ENCODE measurements at places on chromosomes 16 and 17. TPM values are rescaled to one million over a fixed set of nuclear protein-coding genes. Genes with fewer than 3 reads are reported as not detected.
A peak's percentile ranks its signal among the peaks of the same experiment; 100 is the strongest.

TLK2 gene
- total RNA-seq: 56.1 TPM

CYB5D1 gene
- total RNA-seq: 8.4 TPM

TBC1D3B gene
- total RNA-seq: 0.54 TPM

HBA2 gene
- total RNA-seq: not detected

ATP2A3 gene
- 32.6 TPM for total RNA-seq

TBC1D3H gene
- total RNA-seq: not detected

PIRT gene
- total RNA-seq: not detected

WNT9B gene
- total RNA-seq: 0.62 TPM

DNA sequence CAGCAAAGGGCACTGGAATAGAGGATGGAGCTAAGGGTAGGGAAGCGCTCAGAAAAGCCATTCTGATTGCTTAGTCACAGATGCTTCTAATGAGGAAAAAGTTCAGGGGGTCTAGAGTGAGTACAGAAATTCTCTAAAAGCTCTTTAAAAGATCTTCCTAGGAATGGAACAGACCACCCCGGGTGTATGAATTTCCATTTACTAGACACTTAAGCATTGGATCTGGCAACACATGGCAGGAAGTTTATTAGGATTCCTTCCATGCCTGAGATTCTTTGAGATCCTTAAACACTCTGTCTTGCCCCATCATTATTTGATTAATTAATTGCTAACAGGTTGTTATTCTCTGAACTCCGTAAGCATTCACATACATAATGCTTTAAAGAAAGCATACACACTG, 8.5 kb downstream of the KRTAP9-7 start:
- H3K27me3 ChIP-seq: no peaks in the 10 kb centered on the region
- peak; percentile 21 for DNase-seq

GRCh38 chr16:67666559-67667452, at the start of the genes C16orf86 and ENKD1:
C16orf86 (plus strand) TSS chr16:67666814; CDS start chr16:67666971, 157 bp downstream.
ENKD1 (minus strand) TSS chr16:67666750; CDS start chr16:67666442, 308 bp downstream.
- H3K36me3 ChIP-seq: no peaks in the 10 kb centered on the region
- H3K4me3 ChIP-seq: peak within 1 kb of the TSS; percentile 90
- H3K27me3 ChIP-seq: peaks cover 10% of the 10 kb centered on the region
- no peak within 1 kb of the TSS for H3K27ac ChIP-seq
- peak; percentile 93 for DNase-seq

- no peak overlapping the region for H3K27ac ChIP-seq
- H3K4me3 ChIP-seq: no peak overlapping the region
- H3K36me3 ChIP-seq: no peaks in the 10 kb centered on the region
- H3K27me3 ChIP-seq: no peaks in the 10 kb centered on the region
Observed at GRCh38 chr16:84502581-84502980, 1.9 kb downstream of the MEAK7 start.

GRCh38 chr17:69320210-69320907, 6.6 kb downstream of the ABCA5 start:
- peak overlapping the region; percentile 51 for H3K27ac ChIP-seq
- peak overlapping the region; percentile 8 for H3K4me3 ChIP-seq
- H3K4me1 ChIP-seq: peaks cover 39% of the 10 kb centered on the region
- no peak for DNase-seq
- H3K36me3 ChIP-seq: no peaks in the 10 kb centered on the region

GRCh38 chr17:7018331-7018964, 4.4 kb upstream of the BCL6B start:
- H3K36me3 ChIP-seq: no peaks in the 10 kb centered on the region
- no peak overlapping the region for H3K27ac ChIP-seq
- no peak overlapping the region for H3K4me3 ChIP-seq
- no peak for DNase-seq
- H3K4me1 ChIP-seq: peaks cover 44% of the 10 kb centered on the region

GRCh38 chr16:69276148-69277115, 34.7 kb upstream of the VPS4A start:
- DNase-seq: no peak
- H3K36me3 ChIP-seq: no peaks in the 10 kb centered on the region

GRCh38 chr17:65514082-65514481, 47.4 kb downstream of the AXIN2 start:
- no peak overlapping the region for H3K4me3 ChIP-seq
- H3K27ac ChIP-seq: no peak overlapping the region
- DNase-seq: no peak

DNA sequence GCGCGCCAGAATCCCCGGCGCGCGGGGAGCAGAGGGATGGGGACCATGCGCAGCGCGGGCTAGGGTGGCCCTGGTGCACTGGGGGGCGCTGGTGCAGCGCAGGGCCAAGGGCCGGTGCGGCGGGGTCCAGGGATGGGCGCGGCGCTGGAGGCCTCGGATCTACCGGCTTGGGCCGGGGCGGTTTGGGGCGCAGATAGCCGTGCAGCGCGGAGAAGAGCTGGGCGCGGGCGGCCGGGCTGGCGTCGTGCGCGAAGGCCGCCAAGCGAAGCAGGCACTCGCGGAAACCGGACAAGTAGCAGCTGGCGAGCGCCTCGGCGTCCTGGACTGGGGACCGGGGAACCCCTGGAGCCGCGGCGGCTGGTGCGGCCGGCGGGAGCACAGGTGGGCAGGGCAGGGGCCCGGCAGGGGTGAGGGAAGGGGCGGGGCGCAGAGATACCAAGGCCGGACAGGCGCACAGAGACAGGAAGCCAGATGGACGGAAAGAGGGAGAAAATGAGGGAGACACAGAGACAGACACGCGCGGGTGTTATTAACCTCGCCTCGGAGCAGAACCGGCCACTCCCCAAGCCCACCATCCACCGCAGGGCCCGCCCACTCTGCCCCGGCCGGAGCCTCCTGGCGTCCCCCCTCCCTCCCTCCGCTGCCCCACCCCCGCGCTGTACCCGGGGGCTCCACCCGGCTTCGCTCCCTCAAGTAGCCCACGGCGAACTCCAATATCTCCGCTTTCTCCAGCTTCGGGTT, 2.1 kb downstream of the HES7 start:
- H3K4me1 ChIP-seq: peaks cover 28% of the 10 kb centered on the region
- DNase-seq: peak; percentile 91
- H3K36me3 ChIP-seq: no peaks in the 10 kb centered on the region
- H3K4me3 ChIP-seq: peak overlapping the region; percentile 66
- no peak overlapping the region for H3K27ac ChIP-seq
- H3K27me3 ChIP-seq: peaks cover 68% of the 10 kb centered on the region

- no peak for DNase-seq
- H3K36me3 ChIP-seq: no peaks in the 10 kb centered on the region
- peaks cover 25% of the 10 kb centered on the region for H3K4me1 ChIP-seq
- no peak overlapping the region for H3K4me3 ChIP-seq
- H3K27ac ChIP-seq: peak overlapping the region; percentile 91
Observed at GRCh38 chr17:66548158-66548557, 245.7 kb downstream of the PRKCA start.

- no peak overlapping the region for H3K4me3 ChIP-seq
- H3K27me3 ChIP-seq: no peaks in the 10 kb centered on the region
- DNase-seq: peak; percentile 92
- H3K36me3 ChIP-seq: no peaks in the 10 kb centered on the region
- no peak overlapping the region for H3K27ac ChIP-seq
Observed at GRCh38 chr17:42405963-42406495, 17.0 kb downstream of the CAVIN1 start.

GRCh38 chr16:79134300-79134699, 466.2 kb downstream of the MAF start:
- DNase-seq: no peak
- no peaks in the 10 kb centered on the region for H3K27me3 ChIP-seq
- no peaks in the 10 kb centered on the region for H3K4me1 ChIP-seq
- no peak overlapping the region for H3K27ac ChIP-seq
- no peak overlapping the region for H3K4me3 ChIP-seq

- no peak overlapping the region for H3K4me3 ChIP-seq
- no peaks in the 10 kb centered on the region for H3K4me1 ChIP-seq
- no peak overlapping the region for H3K27ac ChIP-seq
- H3K27me3 ChIP-seq: no peaks in the 10 kb centered on the region
- no peaks in the 10 kb centered on the region for H3K36me3 ChIP-seq
Observed at GRCh38 chr16:10362077-10362863, 23.6 kb upstream of the ATF7IP2 start.

DNA sequence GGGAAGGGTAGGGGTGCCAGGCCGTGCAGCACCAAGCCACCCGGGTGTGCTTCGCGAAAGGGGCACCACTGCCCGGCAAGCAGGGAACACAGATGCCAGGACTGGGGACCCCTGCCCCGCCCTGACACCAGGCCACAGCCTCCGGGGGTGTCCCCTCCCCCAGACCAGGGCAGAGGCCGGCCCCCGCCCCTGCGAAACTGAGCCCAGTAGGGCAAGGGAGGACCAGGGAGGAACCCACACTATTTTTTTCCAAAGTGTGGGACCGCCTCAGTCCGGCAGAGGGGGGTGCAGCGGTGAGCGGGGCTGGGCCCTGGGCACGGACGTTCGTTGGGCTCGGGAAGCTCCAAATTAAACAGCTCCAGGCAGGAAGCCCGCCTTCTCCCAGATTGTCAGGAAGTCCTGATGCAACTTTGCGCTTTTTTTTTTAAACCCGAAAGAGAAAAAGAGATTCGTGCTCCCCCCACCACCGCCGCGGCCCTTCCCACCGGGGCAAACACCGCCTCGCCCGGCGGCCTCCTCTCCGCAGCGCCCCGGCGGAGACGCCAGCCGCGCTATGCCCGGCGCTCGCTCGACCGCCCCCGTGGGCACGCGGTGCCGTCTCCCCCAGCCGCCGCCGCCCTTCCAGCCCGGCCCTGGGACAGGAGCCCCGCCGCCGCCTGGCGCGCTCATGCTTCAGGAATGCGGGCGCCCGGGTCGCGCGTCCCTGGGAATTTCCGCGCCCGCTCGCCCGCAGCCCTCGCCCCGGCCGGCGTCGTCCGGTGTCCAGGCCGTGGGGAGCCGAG, 755 bp downstream of the PIEZO1 start:
- H3K4me3 ChIP-seq: peak overlapping the region; percentile 65
- H3K27ac ChIP-seq: no peak overlapping the region
- peaks cover 10% of the 10 kb centered on the region for H3K4me1 ChIP-seq
- peaks cover 4% of the 10 kb centered on the region for H3K27me3 ChIP-seq

DNA sequence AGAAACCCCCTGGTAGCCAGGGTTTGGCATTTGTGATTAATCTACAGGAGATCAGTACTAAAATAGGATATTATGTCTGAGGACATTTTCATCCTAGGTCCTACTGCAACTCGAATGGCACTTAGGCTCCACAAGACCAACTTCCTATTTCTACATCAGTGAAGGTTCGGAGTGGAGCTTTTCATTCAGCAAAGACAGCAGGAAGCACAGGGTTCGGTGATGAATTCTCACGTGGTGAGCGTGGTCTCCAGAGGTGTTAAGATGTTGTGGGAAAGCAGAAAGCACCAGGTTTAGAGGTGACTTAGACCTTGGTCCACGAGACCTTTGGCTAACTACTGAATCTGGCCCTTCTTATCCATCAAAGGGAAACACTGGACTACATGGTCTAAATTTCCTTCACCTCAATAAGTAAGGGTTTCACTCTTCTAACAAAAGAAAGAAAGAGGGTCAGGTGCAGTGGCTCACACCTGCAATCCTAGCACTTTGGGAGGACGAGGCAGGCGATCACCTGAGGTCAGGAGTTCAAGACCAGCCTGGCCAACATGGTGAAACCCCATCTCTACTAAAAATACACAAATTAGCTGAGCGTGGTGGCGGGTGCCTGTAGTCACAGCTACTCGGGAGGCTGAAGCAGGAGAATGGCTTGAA, 13.9 kb upstream of the HELZ start:
- no peaks in the 10 kb centered on the region for H3K36me3 ChIP-seq
- 0 out of 2 replicates have a peak overlapping the region, but pooled peaks have one; percentile 76 for H3K27ac ChIP-seq
- DNase-seq: no peak

Measured in GM23338 (cell line).